ENCODE measurements at places on chromosomes 1 and 21.
A peak's percentile ranks its signal among the peaks of the same experiment; 100 is the strongest.

DNA sequence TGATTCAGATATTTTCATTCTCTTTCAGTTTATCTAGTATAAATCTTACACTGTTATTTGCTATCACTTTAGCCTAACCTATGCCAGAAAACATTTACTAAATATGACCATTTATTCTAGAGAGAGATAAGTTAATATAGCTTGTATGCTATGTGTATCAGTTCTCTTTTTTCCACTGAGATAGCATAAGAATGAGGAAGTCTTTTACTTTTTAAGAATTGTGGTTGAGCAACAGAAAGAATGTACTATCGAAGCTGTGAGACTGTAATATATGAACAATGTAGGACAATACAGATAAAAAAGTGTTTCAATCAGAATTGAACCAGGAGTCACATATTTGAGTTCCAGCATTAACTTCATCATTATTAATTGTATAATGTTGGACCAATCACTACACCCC is 479.9 kb upstream of the PLXNA2 start:
- no peaks in the 10 kb centered on the region for H3K4me1 ChIP-seq
- no peak overlapping the region for H3K4me3 ChIP-seq
- DNase-seq, result no peak
- H3K27ac ChIP-seq, result no peak overlapping the region
- no peaks in the 10 kb centered on the region for H3K27me3 ChIP-seq
- no peaks in the 10 kb centered on the region for H3K36me3 ChIP-seq

DNA sequence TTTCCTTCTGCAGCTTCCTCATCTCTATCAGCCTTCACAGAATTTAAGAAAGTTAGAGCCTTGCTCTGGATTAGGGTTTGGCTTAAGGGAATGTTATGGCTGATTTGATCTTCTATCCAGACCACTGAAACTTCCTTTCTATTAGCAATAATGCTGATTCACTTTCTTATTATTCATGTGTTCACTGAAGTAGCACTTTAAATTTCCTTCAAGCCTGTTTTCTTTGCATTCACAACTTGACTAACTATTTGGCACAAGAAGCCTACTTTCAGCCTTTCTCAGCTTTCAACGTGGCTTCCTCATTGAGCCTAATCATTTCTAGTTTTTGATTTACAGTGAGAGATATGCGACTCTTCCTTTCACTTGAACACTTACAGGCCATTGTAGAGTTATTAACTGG is 528.5 kb downstream of the PLPP3 start:
- H3K4me1 ChIP-seq, result no peaks in the 10 kb centered on the region
- no peak overlapping the region for H3K4me3 ChIP-seq
- no peaks in the 10 kb centered on the region for H3K36me3 ChIP-seq

- peaks cover 27% of the 10 kb centered on the region for H3K4me1 ChIP-seq
- H3K36me3 ChIP-seq, result peaks cover 3% of the 10 kb centered on the region
- H3K27ac ChIP-seq, result peak overlapping the region; percentile 69
- DNase-seq, result no peak
- H3K4me3 ChIP-seq, result no peak overlapping the region
Observed at GRCh38 chr1:19728413-19729145, 63.9 kb downstream of the HTR6 start.

- H3K27me3 ChIP-seq, result no peaks in the 10 kb centered on the region
- H3K4me1 ChIP-seq, result peaks cover 12% of the 10 kb centered on the region
- no peak overlapping the region for H3K4me3 ChIP-seq
- H3K36me3 ChIP-seq, result no peaks in the 10 kb centered on the region
- DNase-seq, result no peak
- no peak overlapping the region for H3K27ac ChIP-seq
Observed at GRCh38 chr1:27646676-27647075, 11.7 kb upstream of the FGR start.
